ENCODE measurements at places on chromosomes 7 and 10.

- no peak for DNase-seq
Measured at GRCh38 chr10:59801171-59801570, 47.9 kb upstream of the MRLN start.

DNA sequence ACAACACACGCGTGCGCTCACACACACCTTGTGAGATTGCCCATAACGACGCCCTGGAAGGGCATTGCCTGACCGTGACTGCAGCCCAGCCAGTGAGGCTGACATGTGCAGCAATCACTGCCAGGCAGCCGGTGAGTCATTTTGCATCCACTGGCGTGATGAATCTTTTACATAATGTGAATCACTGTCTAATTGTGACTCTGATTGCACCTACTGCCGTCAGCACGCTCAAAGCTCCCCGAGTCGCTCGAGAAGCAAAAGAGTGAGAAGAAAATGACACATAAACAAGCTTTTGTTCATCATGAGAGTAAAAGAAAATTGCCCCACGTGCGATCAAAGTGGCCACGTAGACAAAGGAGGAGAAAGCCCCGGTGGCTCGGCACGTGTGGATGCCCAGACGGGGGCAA lies 117.4 kb upstream of the PFKP start:
- peak; percentile 15 for DNase-seq

- DNase-seq: no peak
Measured at GRCh38 chr7:141557360-141557759, 6.2 kb downstream of the AGK start.

DNA sequence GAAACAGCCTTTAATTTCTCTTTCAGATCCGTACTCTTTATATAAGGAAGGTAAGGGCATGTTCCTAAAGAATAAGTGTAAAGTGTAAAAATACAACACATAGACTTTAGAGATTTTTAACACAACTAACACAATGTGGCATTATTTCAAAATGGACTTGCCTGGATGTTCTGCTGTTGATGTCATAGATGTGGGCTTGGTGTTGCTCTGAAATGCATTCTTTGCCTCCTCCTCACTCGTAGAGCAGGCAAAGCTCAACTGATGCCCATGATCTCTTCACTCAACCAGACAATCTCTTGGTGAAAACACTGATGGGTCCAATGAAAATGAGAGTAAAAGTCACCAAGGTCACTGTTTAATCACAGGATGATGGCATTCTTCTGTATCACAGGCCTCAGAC lies 174.2 kb upstream of the TCERG1L start:
- DNase-seq: no peak

DNA sequence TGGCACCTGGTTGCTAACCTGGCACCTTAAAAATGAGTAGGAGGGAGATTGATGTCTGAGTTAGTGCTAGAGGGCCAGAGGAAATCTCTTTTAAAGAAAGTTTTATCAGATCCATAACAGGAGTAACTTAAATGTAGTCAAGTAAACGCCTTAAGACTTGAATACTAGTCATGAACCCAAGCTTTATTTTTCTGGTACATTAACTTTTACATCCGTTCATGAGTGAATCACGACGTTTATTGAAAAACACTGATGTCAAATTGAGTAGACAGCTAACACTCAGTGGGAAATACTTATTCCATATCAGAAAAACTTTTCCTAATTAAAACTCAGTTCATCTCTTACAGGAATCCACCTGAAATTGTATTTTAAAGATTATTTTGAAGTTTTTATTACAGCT lies 6.9 kb upstream of the LAMB1 start:
- DNase-seq: no peak

- no peak for DNase-seq
Measured at GRCh38 chr10:49410365-49411074, 14.6 kb upstream of the DRGX start.

DNA sequence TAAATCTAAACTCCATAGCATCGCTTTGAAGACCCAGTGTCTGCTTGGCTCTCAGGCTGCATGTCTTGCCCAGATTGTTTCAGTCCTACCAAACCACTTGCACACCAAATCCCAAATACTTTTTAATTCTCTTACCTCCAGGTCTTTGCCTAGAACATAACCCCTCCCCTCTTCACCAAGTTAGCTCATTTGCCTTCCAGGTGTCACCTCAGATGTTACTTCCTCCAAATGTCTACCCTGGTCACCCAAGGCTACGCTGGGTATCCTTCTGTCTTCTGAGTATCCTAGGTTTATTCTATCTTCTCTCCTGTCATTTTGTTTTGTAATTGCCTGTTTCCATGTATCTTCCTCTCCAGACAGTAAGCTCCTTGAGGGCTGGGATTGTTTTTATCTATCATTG lies 11.1 kb downstream of the SLC25A28 start:
- DNase-seq: no peak

DNA sequence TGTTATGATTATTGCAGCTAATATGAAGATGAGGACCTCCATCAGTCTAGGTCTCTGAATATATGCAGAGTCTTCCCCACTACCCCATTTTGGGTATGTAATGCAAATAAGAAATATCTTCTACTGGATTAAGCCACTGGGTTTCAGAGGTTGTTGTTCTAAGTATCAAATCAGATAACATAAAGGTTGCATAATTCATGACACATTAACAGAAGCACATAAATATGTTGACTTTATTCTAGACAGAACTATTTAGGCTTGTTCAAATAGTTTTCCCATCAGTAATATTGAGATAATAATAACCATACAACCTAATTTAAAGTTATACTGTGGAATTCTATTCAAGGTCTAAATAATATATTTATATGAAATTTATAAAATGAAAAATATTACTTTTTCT lies 157.1 kb downstream of the ETV1 start:
- peak; percentile 23 for DNase-seq

- DNase-seq: no peak
Measured at GRCh38 chr7:120995654-120996053, 7.1 kb downstream of the CPED1 start.

- peak; percentile 51 for DNase-seq
Measured at GRCh38 chr10:5628451-5629302, 37.7 kb downstream of the ASB13 start.

- DNase-seq: no peak
Measured at GRCh38 chr7:73613954-73614735, 10.2 kb downstream of the MLXIPL start.

DNA sequence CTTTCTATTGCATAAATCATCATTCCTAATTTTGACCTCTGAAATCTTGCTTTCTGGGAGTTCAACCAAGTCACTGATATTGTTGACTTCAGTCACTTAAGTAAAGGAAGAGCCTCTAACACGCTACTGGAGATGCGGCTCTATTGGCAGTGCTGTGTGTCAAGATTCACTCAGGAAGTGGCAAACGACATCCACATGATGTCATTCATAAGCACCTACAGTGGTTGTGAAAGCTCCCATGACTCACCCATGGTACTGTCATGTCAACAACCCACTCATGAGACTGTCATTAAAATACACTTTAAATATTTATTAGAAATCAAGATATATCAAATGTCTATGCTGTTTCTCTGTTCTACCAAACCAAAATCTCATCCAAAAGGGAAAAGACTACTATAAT lies 52.5 kb upstream of the LHFPL3 start:
- DNase-seq: peak; percentile 5

DNA sequence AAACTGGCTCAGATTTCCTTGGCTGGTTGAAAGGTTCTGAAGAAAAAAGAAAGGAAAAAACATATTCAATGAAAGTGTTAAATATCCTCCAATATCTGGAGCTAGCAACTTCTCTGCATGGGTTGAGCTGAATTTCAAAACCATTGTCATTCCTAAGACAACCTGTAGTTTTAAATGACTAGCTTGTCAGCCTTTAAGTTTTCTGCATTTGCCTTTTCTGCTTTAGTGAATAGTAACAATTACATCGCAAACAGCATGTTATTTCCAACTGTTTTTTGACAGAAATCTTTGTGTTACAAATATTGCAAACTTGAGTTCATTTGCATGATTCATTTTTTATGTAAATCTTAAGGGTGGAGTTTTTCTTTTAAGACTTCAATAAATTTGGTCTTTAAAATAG lies 852.3 kb upstream of the CELF2 start:
- no peak for DNase-seq

- DNase-seq: peak; percentile 95
Measured at GRCh38 chr7:127776776-127777386, 124.9 kb downstream of the SND1 start.

DNA sequence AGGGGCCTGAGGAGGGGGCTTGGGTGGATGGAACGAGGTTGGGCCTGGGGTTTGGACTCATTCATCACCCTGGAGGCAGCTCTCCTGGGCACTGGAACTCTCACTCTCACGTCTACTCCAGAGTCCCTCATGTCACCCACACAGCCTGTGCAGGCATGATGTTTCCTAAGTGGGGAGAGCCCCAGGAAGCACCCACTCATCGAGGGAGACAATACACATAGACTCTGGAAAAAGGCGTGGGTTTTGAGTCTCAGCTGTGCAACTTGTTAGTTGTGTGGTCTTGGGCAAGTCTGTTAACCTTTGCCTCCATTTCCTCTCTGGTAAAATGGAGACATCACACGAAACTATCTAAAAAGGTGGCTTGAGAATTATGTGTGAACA lies 25.9 kb upstream of the RBM20 start:
- no peak for DNase-seq

DNA sequence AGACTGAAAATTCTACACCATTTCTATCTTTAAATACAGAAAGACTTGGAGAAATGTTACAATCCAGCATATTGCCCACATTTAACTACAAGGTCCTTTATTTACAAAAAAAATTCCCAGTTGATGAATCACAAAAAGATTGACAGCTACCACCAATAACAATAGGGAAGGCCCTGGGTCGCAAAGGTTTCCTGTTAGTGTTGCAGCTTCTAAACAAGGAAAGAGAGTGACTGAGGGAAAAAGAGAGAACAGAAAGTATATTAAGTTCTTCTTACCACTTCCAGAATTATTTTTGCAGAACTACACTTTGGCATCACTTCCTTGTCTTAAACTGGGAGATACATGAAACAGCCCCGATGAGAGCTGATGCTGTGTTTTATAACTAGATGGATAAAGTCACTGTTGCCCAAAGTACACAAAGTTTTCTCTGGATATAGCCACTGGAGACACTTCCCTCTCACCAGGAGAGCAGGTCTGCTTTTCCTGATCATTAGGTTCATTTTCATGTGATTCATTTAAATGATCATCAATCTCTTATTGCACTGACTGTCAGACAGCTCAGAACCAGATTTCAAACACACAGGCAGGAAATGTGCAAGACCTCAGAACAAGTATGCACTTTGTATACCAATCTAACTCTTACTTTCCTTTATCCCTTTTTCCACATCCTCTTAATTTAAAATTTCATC lies 57.0 kb downstream of the SHTN1 start:
- peak; percentile 56 for DNase-seq

GRCh38 chr10:109895848-109896247 lies 27.5 kb downstream of the XPNPEP1 start:
- no peak for DNase-seq

- no peak for DNase-seq
Measured at GRCh38 chr10:13376746-13377145, 28.7 kb upstream of the SEPHS1 start.

GRCh38 chr7:37558320-37559096 lies 109.8 kb upstream of the ELMO1 start:
- no peak for DNase-seq

DNA sequence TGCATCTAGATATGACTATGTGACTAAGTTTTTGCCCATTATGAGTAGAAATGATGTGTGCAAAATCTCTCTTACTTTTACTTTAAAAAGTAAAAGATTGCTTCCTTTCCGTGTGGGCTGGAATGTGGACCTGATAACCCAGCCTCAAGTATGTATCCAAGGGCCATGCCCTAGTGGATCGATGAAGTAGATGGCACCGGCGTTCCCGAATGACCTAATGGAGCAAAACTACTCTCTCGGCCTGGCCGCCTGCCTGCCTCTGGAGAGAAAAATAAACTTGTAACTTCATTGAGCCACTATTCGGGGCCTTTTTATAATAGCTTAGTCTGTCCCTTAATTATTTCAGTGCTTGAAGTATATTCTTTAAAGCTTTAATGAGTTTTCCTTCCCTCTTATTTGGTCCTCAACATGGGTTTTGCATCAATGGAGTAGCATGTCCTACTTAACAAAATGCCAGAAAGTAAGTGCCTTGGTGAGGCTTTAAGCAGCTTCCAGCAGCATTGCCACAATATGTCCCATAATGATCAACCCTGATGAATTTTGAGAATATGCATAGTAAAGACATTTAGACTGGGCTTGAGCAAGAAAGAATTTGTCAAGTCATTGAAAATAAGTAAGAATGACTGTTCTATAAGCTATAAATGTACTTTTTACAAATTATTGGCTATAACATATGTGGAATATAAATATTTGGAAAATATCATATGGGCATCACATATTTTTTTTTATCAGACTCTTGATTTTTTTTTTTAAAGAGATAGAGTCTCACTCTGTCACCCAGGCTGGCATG lies 61.4 kb downstream of the PLXDC2 start:
- no peak for DNase-seq

DNA sequence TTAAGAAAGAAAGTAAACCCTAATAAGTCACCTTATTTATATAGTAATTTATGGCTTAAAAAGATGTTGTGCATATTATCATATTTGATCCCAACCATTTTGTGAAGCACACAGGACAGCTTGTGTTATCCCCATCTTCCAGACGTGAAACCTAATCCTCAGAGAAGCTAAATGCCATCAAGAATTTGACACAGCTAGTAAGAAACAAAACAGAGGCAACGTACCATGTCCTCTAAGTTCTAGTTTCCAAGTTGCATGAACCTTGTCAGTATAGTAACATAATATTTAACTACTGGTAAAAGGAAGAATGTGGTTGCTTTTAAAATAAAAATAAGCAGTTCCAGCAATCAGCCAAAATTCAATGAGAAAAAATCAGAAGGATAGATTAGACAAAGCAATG lies 41.5 kb downstream of the PTN start:
- no peak for DNase-seq
